ENCODE measurements at places on chromosomes 3 and 15.

DNA sequence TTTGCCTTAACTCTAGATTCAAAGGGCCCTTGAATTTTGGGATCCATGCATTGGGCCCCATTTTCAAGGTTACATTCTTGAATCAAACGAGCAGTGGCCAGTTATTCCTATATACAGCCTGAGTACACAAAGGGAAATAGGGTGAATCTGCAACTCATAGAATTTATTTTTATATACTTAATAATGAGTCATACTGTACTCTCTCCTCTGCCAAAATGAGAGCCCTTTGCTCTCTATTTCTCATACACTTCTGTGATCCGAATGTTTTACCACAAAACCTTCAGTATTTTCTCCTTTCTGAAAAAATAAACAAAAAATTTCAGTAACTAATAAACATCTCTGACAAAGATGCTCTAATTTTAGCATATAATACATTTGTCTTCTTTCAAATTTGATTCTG, 116.7 kb downstream of the SERPINI1 start:
- no peak for DNase-seq

DNA sequence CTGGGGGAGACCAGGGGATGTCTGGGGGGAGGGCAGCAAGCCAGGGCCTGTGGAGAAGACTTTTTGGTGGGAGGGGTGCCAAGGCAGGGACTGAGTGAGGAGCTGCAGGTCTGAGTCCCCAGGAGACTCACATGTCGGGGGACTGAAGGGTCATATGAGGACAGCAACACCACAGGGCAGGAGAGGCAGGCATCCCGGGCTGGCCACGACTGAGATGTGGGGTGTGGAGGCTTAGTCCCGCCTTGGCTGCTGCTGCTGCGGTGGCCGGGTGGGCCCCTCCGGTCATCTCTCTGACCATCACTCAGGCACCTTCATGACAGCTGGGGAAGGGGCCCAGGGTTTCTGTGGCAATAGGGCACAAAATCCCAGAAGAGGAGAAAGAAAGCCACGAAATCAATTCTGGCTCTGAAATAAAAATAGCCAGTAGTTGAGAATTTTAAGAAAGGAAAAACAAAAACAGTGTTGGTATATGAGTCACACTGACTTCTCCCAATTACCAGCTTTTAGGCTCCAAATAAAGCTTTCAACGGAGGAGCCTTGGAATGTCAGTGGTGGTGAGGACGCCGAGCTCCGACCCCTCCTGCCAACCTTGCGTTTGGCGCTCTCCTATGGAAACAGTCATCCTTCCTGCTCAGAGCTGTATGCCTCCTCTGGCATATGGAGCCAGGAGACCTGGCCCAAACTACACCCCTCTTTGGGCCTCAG, 52.9 kb upstream of the ITGA11 start:
- no peak for DNase-seq

DNA sequence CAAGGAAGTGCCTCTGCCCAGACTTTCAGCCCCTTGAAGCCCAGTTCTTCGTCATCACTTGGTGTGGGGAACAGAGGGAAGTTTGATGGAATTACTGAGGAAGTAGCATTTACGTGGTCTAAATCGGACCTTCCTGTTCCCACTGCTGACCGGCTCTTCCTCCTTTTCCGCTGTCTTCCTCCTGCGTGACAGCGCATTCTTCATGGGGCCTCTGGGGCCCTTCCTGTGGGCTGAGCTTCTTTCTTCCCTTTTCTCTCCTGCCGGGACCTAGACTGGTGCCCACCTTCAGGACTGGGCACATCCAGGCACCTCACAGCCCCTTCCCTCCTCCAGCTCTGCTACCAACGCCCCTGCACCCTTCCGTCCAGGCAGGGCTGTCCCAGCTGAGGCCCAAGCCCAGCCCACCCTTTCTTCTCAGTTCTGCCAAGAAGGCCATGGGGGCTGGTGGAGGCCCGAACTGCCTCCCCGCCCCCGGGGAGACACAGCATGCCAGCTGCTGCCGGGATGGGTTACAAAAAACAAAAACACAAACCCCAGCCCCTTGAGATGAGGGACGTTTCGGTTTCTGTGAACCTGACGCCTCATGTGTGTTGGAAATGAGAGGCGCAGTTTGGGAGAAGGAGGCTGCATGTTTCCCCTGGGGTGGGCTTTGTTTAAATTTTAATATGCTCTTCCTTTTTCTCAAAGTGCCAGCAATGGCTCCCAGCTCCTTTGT, 19.1 kb downstream of the ZNF710 start:
- DNase-seq: no peak

DNA sequence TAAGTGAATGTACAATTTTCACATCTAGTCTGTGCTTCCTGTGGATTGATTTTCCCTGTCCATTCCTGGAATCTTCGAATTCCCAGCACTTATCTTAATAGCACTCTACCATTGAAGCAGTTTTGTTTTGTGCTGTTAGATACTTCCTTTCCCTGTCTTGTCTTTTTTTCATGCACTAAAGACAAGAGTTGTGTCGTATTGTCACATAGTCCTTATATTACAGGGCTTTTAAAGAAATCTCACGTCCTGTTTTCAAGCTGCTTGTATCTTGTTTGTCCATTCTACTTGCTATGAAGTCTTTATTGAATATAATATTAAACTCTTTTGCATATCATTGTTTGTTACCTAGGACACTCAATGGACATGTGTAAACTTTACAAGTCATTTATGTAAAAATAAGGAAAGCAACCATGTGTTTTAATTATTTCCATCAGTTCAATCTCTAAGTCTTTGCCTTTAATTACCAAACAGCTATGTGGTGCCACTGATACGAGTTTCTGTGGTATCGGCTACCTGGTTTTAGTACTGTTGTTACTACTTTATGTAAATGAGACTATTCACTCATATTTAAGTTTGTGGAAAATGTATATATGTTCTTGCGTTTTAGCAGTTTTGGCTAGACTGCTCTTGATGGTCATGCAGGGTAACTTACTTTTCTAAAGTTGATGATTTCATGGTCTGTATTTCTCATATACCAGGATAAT, 10.3 kb downstream of the PIK3CA start:
- no peak for DNase-seq

DNA sequence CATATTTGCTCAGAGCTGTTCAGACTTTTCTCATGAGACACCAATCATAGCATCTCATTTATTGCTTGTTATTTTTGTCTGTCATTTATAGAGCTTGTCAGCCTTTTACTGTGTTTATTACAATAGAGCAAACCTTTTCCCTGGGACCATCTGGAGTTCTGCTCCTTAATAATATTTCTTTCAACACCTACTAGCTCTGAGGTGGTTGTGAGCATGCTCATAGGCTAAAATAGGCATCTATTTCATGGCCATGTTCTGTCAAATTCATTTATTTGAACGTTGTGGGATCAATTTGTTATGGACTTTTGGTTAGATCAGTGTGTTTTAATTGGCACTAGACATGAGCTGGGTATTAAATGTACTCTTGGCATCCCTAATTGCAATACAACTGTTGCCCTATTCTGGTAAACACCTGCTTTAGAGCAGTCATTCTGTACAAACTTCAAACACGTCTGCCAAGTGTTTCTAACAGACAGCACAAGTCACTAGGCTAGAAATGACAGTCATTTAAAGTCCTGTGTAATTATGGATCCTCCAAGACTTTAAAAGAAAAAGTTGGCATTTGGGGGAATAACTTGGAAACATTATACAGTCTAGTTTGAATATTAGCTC, 766.3 kb downstream of the ZNF385D start:
- no peak for DNase-seq

GRCh38 chr15:52394118-52394517, 98.5 kb upstream of the MYO5C start:
- DNase-seq: no peak

DNA sequence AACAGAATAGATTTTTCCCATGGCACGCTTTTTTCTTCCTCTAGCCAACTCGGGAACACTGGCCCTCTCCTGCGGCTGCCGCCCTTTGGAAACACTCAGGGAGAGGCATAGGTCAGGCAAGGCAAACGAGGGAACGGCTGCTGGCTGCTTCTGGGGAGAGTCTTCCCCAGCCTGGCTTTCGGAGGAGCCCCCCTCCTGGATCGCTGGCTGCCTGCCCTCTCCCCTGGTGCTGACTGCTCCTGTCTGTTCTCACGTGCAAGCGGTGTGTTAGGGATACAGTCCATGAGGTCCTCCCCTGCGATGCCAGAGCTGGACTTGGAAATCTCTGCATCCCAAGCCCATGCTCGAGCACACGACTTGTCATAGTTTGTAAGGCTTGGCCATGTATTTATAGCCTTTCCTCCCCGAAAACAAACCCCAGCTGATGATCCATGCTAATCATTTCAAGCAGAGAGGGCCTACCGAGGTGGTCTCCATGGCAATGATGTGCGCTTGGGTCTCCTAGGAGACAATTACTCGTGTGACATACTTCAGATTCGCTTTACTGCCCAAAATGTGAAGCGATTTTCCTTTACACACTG, 315.6 kb upstream of the ATP10A start:
- no peak for DNase-seq

- DNase-seq: no peak
These were observed 16.3 kb upstream of the ATP13A3 start for GRCh38 chr3:194503081-194503531.

GRCh38 chr3:43289841-43290470, 3.6 kb downstream of the SNRK start:
- DNase-seq: no peak

DNA sequence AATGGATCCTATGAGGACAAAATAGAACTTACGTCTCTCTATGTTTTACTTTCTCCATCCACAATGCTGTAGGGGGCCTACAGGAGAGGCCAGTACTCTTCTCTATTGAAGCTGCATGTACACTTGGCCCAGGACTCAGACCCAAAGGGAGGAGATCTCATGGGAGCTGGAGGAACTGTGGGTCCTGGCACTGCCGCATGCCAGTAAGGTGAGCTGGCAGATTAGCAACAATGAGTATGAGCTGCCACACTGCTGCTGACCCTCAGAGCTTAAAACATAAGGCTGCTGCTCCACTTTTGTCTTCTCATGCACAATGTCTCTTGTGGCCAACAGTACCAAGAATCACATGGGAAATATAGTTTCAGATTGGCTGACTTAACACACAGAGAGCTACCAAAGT, 57.8 kb upstream of the TBC1D5 start:
- no peak for DNase-seq

- DNase-seq: no peak
These were observed 182.2 kb downstream of the NAALADL2 start for GRCh38 chr3:175041369-175041768.

DNA sequence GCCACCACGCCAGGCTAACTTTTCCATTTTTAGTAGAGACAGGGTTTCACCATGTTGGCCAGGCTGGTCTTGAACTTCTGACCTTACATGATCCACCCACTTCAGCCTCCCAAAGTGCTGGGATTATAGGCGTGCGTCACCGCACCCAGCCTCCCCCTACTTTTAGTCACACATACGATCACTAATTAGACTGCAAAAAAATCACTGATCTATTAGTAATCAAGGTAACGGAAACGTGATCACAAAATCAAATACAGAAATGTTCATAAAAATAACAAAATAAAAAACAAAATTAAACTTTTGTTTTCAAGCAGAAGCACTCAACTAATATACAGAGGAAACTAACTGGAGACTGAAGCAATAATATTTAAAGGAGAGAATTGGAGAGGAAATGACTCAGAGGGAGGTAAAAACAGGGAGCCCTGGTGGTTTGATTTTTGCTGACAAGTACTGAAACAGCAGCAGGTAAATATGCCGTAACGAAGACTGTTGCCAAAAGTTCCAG, 4.6 kb downstream of the WDR53 start:
- no peak for DNase-seq

DNA sequence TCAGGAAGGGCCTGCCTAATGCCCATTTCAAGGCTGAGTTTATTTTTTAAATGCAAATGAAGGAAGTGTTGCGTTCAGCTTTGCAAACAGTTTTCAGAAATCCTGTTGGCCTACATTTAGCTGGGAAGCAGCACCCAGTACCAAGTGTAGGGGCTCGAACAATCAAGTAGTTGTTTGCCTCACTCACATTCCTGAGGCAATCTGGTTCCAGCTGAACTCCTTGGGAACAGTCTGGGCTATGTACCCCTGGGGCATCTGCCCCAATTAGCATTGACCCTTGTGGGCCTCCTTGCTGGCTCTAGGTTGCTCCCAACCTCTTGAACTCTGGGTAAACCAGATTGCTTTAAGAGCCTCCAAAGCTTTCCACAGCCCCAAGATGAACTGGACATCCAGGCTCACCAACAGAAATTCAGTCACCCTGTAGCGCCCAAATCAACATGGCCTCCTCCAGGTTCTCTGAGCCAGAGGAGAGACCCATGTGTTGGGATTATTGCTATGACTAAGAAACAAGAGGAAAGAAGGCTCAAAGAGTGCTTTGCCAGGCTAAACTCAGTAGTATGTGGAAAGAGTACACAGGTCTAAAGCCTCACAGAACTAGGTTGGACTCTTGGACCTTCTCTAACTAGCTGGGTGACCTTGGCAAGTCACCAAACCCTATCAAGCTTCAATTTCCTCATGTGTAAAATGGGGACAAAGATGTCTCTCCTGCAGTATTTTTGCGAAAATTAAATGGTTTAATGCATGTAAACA, 532.7 kb downstream of the SOX2 start:
- DNase-seq: no peak

DNA sequence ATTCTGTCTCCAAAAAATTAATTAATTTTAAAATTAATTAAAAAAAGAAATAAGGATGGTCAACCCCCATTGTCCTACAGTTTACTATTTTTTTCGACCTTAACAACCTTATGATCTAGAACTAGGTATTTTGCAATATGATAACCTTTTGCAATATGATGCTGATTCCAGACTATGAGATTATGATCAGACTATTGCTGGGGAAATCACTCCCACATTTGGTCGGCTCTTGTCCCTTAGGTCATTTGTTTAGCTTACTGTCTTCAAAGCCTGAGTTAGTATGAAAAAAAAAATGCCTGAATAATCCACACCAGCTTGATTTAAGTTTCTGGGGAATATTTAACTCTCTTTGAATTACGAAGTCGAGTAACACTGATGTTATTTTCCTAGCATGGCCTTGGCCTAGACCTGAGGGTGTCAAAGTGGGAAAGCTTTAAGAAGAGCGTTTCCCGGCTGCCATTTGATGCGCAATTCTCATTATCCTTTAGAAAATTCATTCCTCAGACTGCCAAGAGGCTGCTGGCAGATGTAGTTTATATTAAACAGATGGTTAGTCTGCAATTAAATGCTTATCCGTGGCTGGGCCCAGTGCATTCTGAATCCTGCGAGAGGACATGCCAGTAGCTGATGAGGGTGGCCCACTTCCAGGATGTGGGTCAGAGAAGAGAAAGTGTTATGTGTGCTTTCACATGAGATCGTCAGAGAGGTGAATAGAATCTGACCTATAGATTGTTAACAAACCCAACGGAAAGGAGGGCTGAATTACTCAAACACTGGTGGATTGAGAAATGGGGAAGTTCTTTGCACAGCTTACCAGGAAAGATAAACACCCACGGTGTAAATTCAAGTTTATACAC, 496.0 kb upstream of the THBS1 start:
- no peak for DNase-seq

DNA sequence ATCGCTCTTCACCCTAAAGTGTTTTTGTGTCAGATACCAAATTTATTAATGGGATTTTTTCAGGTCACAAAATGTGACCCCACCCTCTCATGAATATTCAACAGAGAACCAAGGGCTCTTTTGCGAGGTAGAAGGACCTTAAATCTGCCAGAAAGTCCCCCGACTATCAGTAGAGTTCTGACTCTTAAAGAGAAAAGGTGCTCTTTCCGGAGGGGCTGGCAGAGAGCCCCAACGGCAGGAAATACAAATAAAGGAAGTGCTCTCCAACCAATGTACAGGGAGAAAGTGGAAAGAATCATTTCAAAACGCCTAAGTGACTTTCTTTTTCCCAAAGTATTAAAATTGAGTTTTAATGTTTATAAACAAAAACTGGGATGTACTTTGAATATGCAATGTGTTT, 517.2 kb downstream of the FOXP1 start:
- no peak for DNase-seq

Data from stimulated activated CD8-positive, alpha-beta memory T cell treated with anti-CD3 and anti-CD28 coated beads, Interleukin-7, amount 100 ng/mL, for 1 hour (primary cell).